ENCODE measurements at places on chromosomes 3 and 15.

DNA sequence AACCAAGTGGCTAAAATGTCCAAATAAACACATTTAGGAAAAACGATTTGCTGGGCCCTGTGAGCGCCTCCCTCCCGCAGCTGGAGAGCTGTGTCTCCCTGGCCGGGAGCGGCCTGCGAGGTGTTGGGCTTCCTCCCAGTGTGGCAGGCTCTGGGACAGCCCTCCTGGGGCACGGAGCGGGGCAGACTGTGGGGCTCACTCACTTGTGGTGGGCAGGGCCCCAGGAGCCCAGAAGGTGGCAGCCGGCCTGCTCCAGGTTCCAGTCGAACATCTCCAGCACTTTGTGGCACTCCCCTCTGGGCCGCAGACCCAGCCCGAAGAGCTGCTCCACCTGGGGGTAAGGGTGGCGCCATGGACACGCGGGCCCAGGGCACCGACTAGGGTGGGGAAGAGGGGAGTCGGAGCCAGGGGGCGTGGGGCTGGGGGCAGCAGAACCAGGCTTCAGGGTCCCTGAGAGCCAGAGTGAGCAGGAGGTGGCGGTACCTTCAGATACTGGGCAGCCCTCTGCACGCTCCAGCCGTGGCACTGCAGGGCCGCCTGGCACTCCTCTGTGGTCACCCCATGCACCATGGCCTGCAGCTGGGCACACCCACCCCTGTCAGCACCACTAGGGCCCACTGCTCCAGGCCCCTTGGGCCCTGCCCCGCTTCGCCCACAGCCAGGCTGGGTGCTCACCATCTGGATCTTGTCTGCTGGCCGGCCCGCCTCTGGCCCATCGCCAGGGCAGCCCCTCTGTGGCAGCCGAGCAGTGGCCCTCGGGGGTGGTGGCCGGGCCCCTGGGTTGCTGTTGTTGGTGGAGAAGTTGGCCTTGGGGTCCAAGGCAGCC is 41.5 kb downstream of the TNK2 start:
- no peak for DNase-seq

DNA sequence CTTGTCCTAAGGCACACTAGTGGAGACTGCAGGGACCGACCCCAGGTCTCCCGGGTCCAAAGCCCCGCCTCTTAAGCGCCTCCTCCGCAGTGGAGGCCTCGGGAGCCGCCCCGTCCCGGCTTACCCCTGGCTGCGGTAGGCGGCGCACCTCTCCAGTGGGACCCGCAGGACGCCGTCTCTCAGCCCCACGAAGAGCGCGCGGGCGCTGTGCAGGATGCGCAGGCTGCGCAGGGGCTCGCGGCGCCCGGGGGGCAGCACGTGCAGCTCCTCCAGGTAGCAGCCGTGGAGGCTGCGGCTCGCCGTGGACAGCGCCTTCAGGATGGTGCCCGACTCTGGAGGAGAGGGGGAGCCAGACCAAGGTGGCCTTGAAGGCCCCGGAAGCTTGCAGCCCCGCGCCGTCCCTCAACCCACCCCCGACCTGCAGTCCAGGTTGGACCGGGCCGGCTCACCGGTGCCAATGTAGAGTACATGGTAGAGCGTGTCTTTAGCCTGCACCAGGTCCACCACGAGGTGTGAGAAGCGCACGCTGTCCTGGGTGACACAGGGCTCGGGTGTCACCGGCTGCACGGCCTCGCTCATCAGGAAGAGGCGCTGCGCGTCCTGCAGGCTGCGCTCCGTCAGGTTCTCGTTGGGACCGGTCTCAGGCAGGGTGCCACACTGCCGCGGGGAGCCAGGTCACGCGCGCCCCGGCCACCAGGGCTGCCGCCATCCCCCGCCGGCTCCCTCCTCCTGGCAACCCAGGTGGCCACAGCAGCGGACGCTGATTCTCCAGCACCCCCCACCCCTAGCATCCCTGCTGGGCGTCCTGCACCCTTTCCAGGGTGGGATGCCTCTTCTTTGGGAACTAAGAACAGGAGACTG is 105.5 kb downstream of the SEMA5B start:
- no peak for DNase-seq

GRCh38 chr3:171895291-171895690 is 52.1 kb downstream of the TMEM212 start:
- DNase-seq: no peak

DNA sequence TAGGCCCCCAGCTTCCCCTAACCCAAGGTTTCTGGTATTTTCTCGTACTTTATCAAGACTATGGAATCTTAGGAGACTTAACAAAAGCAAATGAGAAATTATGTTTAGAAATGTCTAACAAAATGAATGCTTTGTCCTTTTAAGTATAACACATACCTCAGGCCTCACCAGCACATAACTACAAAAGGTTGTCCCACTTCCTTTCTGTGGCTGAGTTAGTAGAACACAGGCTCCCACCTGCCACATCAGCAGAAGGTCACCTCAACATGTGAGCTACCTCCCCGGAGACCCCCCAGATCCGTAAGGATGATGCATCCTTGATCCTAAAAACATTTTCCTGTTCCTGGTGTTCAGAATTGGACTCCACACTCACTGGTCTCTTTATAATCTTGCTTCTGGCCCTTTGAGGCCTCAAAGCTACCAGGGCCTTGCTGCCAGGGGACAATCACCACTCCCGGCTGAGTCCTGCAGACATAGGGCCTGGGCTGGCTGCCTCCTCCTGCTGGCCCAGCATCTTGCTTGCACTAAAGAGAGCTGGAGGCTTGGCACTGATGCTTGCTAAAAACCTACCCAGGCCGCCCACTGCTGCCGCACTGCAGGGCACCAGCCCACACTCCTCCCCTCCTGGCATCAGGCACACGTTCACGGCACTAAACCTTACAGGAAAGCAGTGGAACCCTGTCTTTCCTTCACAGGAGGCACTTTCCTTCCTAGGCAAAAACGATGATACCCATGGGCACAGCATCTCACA is 2.9 kb downstream of the CCRL2 start:
- no peak for DNase-seq

DNA sequence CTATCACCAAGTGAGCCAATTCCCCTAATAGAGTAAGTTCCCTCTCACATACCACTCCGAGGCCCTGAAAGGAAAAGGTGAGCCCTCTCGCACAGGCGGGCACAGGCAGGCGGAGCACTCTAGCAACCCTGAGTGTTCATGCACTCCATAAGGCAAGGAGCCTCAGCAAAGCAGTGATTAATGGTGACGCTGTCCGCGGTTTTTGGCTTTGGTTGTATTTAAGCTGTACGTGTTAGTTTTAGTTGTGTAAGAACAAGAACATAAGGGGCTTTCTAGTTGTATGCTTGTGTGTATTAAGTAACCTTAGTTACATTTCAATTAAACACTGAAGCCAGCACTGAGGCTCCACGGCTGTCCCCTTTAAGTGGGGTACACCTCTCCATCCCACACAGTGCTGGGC is 33.1 kb downstream of the KLHL25 start:
- no peak for DNase-seq

GRCh38 chr15:99137877-99138276 is 33.0 kb downstream of the SYNM start:
- DNase-seq: no peak

GRCh38 chr3:48270306-48270705 is 29.4 kb downstream of the ZNF589 start:
- DNase-seq: no peak

GRCh38 chr3:71580636-71581456 is 2.7 kb downstream of the FOXP1 start:
- DNase-seq: no peak

DNA sequence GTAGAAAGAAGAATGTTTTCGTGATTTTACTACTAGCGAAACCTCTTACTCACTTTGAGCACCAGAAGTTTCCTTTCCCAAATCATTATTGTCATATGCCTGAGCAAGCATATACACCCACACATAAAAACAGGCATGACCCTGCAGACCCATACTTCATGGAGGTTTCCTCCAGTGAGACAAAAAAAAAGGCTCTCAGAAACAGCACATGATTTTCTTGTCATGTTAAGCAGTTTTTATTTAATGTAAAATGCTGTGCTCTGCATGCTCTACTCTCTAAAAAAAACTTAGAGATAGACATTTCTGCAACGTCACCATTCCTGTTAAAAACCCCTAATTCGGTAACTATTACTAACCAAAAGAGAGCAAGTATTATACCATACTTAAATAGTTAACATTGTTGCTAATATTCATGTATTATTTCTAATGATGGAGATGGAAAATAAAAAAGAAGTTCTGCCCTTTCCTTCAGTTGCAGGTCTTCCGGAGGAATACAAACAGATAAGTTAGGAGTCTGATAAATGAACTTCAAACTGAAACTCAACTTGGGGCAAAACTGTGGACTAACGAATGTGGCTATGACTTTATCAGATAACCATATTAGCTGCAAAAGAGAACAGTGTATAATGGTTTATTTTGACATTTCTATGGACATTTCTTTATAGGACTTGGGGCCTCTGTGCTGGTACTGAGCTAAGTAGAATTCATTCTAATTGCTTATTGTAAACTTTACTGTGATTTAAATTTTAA is 15.9 kb downstream of the CD200R1 start:
- DNase-seq: no peak

- no peak for DNase-seq
Measured at GRCh38 chr3:49410066-49410845, 1.5 kb downstream of the RHOA start.

DNA sequence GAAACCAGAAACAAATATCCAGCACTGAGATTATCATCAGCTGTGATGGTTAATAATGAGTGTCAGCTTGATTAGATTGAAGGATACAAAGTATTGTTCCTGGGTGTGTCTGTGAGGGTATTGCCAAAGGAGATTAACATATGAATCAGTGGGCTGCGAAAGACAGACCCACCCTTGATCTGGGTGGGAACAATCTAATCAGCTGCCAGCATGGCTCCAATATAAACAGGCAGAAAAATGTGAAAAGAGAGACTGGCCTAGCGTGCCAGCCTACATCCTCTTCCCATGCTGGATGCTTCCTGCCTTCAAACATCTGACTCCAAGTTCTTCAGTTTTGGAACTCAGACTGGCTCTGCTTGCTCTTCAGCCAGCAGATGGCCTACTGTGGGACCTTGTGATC is 869.5 kb downstream of the SI start:
- DNase-seq: no peak
